ENCODE measurements at places on chromosomes 11 and 22.

- H3K4me3 ChIP-seq: peak overlapping the region; percentile 96
- H3K36me3 ChIP-seq: peaks cover 40% of the 10 kb centered on the region
- peak overlapping the region; percentile 99 for H3K27ac ChIP-seq
- H3K4me1 ChIP-seq: peaks cover 52% of the 10 kb centered on the region
- H3K27me3 ChIP-seq: no peaks in the 10 kb centered on the region
Measured at GRCh38 chr11:123062892-123063825, 1.2 kb upstream of the HSPA8 start.

GRCh38 chr11:130510407-130511006 is 62.1 kb downstream of the ADAMTS15 start:
- DNase-seq: no peak
- no peak overlapping the region for H3K4me3 ChIP-seq
- no peak overlapping the region for H3K27ac ChIP-seq
- peaks cover 14% of the 10 kb centered on the region for H3K4me1 ChIP-seq
- peaks cover 30% of the 10 kb centered on the region for H3K36me3 ChIP-seq
- peaks cover 5% of the 10 kb centered on the region for H3K27me3 ChIP-seq

GRCh38 chr11:36419791-36420424 is 90.2 kb downstream of the TRAF6 start:
- DNase-seq: no peak
- H3K27ac ChIP-seq: no peak overlapping the region
- no peak overlapping the region for H3K4me3 ChIP-seq

DNA sequence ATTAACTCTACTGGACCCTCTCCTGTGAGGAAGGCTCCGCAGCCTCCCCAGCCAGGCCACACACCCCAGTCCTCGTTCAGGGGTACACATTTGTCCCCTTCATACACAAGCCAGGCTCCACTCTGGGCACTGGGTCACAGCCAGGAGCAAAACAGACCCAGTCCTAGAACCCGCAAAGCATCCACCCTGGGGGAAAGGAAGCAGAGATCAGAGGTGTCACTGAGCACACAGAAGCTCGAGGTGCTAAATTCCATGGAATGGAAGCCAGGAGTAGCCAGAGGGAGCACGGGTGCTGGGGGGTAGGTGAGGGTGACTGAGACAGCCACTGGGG is 43.6 kb upstream of the TH start:
- H3K4me3 ChIP-seq: no peak overlapping the region
- peaks cover 22% of the 10 kb centered on the region for H3K4me1 ChIP-seq
- H3K27me3 ChIP-seq: peaks cover 45% of the 10 kb centered on the region
- DNase-seq: no peak
- no peak overlapping the region for H3K27ac ChIP-seq
- peaks cover under 1% of the 10 kb centered on the region for H3K36me3 ChIP-seq

GRCh38 chr11:9525116-9525515 is 48.4 kb upstream of the WEE1 start:
- H3K27ac ChIP-seq: peak overlapping the region; percentile 23
- H3K36me3 ChIP-seq: peaks cover 35% of the 10 kb centered on the region
- no peaks in the 10 kb centered on the region for H3K27me3 ChIP-seq
- DNase-seq: no peak
- no peak overlapping the region for H3K4me3 ChIP-seq

DNA sequence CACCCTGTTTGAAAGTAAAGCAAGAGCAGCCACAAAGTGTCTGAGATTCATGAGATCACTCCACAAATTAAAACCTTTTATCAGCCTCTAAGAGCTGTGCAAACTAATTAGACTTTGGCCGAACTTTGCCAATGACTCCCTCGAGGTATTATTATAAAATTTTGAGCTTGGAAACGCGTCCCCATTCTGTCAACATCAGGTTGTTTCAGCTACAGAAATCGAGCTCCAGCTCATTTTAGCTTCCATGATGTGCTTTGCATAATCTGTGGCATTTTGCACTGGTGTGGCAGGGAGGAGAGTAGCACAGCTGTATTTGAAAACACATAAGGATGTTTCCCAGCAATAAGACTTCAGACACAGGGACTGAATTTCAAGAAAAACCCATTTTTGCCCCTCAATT is 872.2 kb downstream of the NTM start:
- H3K36me3 ChIP-seq: no peaks in the 10 kb centered on the region
- no peak for DNase-seq
- no peak overlapping the region for H3K4me3 ChIP-seq
- H3K4me1 ChIP-seq: peaks cover 28% of the 10 kb centered on the region

GRCh38 chr11:135033540-135033939 is 621.5 kb upstream of the B3GAT1 start:
- peaks cover 8% of the 10 kb centered on the region for H3K27me3 ChIP-seq
- peaks cover 12% of the 10 kb centered on the region for H3K36me3 ChIP-seq
- peaks cover 32% of the 10 kb centered on the region for H3K4me1 ChIP-seq
- no peak overlapping the region for H3K4me3 ChIP-seq
- H3K27ac ChIP-seq: no peak overlapping the region

- H3K27me3 ChIP-seq: no peaks in the 10 kb centered on the region
- H3K27ac ChIP-seq: no peak overlapping the region
- H3K4me1 ChIP-seq: peaks cover 15% of the 10 kb centered on the region
- H3K4me3 ChIP-seq: no peak overlapping the region
Measured at GRCh38 chr11:11965192-11965591, 43.2 kb downstream of the DKK3 start.

DNA sequence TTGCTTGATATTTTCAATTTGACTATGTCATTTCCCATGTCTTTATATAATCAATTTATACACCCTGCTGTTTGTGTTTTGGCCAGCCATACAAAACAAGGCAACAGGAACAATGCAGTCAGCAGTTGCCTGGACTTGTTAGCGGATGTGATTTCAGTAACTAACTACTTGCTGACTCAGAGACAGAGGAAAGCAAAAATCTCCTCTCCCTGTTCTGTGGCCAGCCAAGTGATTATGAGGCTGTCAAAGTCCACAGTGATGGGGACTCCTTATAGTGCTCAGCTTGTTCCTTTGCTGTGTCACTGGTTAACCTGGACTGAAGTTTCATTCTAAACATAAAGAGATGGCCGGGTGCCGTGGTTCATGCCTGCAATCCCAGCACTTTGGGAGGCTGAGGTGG is 32.6 kb upstream of the APLP2 start:
- 0 out of 2 replicates have a peak, but pooled peaks cover 4% of the 10 kb centered on the region for H3K4me1 ChIP-seq
- no peak overlapping the region for H3K27ac ChIP-seq
- no peaks in the 10 kb centered on the region for H3K36me3 ChIP-seq
- no peaks in the 10 kb centered on the region for H3K27me3 ChIP-seq
- H3K4me3 ChIP-seq: no peak overlapping the region
- DNase-seq: no peak

GRCh38 chr11:37422511-37422910 is 824.5 kb upstream of the RAG2 start:
- DNase-seq: no peak
- no peak overlapping the region for H3K27ac ChIP-seq
- peaks cover 62% of the 10 kb centered on the region for H3K36me3 ChIP-seq

DNA sequence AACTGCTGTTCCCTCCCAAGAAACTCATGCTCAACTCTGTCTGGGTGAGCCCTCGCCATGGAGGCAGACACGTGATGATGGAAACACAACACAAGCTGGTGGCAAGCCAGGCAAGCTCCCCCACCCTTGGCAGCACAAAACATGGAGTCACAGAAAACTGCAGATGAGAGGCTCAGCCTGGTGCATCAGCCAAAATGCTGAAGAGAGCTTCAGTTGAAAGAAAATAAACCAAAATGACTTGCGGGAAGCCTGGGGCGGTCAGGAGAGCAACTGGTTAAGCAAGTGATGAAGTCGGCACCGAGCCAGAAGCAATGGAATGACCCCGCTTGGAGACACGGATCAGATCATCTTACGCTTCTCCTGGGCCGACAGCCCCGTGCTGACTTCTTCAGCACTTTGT is 68.3 kb downstream of the C11orf58 start:
- no peak overlapping the region for H3K4me3 ChIP-seq
- H3K36me3 ChIP-seq: no peaks in the 10 kb centered on the region
- H3K27me3 ChIP-seq: no peaks in the 10 kb centered on the region
- H3K27ac ChIP-seq: no peak overlapping the region
- no peaks in the 10 kb centered on the region for H3K4me1 ChIP-seq
